ENCODE measurements at places on chromosomes 7 and 10.

DNA sequence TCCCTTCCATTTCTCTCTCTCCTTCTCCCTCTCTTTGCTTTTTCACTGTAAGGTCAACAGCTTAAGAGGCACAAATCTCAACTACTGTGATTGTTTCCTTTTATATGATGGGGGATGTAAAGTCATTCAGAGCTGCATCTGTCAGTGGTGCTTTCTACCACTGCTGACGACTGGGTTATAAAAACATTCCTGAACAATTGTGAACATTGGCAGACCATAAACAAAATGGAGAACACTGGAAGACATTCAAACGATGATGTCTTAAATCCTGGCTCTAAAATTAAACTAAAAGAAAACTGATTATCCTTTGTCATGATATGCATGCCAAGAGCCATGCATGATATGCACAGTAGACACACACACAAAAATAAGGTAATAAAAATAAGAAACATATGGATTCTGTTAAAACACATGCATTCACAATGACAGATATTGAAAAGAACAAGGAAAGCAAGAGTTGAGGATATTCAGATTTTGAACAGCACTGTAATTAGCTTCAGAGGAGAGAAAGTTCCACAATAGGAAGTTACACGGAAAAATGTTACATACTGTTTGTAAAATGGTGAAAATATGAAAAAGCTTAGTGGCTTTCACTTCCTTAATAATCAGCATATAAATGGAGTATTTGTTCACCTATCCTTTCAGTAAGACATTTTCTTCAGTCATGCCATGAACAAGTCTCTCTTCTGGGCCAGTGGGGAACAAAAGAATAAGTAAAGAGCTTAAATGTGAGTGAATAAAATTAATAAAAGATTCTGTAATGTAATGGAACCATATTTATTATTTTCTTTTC lies 89.2 kb downstream of the RNLS start:
- ATAC-seq = no peak

DNA sequence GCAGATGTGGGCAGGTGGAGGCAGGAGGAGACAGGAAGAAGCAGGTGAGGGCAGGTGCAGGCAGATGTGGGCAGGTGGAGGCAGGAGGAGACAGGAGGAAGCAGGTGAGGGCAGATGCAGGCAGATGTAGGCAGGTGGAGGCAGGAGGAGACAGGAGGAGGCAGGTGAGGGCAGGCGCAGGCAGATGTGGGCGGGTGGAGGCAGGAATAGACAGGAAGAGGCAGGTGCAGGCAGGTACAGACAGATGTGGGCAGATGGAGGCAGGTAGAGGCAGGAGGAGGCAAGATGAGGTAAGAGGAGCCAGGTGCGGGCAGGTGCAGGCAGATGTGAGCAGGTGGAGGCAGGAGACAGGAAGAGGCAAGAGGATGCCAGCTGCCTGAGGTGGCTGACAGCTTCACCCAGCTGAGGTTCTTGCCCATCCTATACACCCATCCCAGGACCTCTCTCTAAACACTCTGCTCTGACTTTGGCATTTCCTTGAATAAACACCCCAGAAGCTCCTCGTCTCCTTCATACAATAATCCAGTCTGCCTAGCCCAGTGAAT lies 33.0 kb downstream of the PTPRE start:
- ATAC-seq = no peak

DNA sequence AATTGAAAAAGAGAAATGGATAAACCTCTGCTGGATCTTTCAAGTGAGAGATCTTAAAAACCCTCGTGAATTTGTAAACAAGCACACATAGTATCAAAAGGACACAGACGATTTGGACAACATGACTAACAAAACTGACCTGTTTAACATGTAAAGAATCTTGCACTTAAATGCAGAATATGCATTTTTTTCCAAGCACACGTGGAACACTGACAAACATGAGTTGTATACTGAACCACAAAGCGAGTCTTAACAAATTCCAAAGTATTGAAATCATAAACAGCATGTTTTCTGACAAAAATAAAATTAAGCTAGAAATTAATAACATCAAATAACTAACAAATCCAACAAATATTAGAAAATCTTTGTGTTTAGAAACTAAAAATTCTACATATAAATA lies 65.0 kb upstream of the ZNF746 start:
- ATAC-seq = no peak

DNA sequence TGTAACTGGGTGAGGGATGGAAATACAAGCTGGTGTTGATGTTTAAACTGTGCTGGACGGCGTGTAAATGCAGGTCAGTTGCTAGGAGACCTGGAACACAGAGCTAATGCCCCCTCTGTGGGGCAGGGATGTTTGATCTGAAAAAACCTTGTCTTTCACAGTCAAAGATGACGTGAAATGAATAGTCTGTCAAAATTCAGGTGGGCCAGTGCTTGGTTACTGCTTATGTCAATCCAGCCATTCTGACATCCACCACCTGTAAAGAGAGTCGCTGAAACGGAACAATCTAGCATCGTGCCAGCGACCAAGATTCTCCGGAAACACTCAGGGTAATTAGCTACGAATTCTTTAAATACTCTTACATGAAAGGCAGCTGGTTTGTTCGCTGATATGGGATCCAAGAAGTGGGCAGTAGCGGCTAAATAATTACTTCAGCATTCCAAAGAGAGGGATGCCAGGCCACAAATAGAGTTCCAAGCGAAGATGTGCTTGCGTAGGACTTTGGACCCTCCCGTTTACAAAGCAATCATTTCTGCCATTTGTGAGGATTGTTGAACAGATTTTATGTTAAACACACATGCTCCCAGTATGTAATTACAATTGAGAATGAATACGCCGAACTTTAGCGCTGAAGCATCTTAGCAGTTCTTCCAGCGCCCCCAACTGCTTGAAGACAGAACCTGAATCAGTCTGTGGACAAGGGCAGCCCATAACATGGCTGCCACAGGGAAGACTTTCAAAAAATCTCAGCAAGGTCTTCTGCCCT lies 7.3 kb upstream of the ASB4 start:
- ATAC-seq = no peak

GRCh38 chr10:62182595-62182994 lies 86.0 kb downstream of the RTKN2 start:
- ATAC-seq = no peak

GRCh38 chr10:33460505-33461294 lies 126.2 kb upstream of the NRP1 start:
- no peak for ATAC-seq

GRCh38 chr10:125037145-125037877 lies 95.4 kb downstream of the ZRANB1 start:
- ATAC-seq = no peak

DNA sequence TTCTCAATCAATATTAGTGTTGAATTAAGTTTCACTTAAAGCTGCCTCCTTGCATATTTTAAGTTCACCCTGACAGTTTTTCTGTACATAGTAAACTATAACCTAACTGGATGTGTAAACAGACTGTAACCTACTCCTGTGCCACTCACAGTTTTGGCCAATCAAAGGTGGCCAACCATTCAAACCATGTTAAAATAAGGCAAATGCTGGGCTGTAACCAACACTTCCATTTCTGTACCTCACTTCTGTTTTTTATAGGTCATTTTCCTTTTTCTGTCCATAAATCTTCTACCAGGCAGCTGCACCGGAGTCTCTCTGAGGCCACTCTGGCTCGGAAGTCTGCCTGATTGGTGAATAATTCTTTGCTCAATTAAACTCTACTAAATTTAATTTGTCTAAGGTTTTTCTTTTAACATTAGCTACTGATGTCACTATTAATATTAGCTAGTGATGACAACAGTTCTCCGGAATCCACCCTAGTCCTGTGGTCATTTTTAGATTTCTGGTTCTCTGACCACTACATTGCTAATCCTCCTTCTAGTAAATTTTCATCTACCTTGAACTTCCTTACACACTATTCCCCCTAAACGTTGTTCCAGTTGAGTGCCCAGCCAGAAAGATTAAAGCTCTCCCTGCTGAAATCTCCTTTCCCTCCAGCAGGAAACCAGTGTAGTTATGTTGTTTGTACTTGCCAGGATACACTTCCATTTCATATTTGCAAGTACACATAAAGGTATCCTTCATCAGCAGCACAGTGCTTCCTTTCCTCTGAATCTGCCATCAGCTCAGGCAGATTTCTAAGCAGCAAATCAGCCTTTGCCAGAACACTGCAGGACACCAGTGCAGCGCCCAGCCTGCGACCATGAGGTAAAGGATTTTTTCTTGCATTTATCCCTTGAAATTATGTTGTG lies 18.6 kb upstream of the IFIT2 start:
- ATAC-seq = no peak

- peak; percentile 51 for ATAC-seq
These were observed 92.8 kb downstream of the CHN2 start for GRCh38 chr7:29287366-29287765.

DNA sequence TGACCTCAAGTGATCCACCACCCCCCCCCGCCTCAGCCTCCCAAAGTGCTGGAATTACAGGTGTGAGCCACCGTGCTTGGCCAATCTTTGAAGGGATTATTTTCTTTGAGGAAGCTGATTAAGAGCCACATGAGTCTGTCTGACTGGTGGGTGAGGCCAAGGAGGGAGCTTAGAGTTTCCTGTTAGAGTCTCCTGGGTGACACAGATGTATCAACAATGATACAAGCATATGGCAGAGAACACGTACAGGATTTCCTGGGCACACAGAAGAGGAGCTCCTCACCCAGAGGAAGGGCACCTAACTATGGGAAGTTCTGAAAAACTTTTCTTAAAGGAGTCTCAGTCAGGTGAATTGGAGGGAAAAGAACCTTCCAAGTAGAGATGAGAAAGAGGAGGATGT lies 69.4 kb downstream of the GOLGA7B start:
- ATAC-seq = peak; percentile 41

GRCh38 chr7:7104314-7104698 lies 78.0 kb upstream of the C1GALT1 start:
- ATAC-seq = no peak

DNA sequence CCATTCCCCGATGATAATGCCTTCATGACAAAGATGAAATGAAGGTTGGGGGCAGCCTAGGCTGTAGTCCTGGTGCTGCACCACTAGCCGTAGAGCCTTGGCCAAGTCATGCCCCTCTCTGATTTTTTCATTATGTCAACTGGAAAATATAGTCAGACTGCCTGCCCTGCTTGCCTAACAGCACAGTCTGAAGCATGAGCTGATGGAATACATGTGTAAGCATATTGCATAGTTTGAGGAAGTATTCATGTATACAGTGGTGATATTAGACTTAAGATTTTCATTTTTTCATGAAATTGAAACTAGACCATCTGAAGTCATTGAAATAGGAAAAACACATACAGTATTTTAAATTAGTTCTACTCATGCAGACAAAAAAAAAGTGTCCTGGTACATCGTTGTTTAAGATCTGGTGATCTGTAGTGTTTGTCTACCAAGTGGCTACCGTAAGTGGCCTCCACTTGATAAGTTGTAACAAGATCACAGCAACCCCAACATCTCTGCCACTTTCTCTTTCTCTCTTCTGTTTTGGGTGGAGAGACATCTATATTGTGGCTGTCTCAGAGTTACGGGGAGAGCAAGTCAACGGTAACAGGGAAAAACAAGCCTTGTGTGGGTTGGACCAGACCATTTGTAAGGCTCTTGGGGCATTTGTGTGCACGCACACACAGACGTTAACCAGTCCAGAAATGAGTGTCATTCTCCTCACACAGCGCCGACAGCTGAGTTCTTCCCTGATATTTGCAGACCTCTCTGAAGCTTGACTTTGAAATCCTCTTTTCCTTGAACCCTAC lies 716.6 kb upstream of the GALNT17 start:
- no peak for ATAC-seq

DNA sequence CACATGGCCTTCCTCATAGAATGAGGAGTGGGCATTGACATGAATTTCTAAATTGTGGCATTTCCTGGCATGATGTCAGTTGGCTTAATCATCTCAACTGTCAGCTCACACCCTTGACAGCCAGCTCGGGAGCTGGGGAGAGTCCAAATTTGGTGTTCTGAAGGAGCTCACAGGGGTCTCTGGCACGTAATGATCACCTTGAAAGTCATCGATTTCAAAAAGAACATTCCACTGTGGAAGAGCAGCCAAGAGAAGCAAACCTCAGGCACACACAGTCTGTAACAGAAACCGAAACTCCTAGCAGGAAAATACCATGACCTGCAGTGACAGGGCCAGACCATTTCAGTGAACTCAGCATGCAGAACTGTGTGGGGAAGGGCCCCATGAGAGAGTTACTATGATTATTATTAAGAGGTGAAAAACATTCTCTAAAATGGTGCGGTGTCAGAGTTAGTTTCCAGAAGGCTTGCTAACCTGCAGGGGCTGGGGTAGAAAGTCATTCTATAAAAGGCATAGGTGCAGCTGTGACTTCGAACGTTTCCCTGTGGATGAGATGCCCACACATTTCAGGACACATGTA lies 26.4 kb upstream of the KLF6 start:
- ATAC-seq = peak; percentile 53

GRCh38 chr7:2256306-2257045 lies 14.4 kb downstream of the NUDT1 start:
- ATAC-seq = no peak

DNA sequence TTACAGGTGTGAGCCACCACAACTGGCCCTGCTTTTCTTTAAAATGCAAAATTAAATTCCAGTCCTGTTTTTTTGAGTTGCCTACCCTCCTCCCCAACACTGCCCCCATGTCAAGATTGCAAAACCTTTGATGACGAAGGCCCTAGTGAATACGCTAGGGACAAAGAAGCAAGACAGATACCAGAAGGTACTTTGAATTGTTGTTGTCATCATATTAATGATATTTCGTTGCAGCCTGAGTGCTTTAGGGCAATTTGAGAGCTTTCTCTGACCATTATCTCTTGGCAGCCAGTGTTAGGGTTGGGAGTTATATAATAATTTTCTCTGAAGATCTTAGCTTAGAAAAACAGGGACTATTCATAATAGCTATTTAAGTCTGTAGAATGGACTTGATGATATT lies 7.1 kb downstream of the CCSER2 start:
- ATAC-seq = no peak

DNA sequence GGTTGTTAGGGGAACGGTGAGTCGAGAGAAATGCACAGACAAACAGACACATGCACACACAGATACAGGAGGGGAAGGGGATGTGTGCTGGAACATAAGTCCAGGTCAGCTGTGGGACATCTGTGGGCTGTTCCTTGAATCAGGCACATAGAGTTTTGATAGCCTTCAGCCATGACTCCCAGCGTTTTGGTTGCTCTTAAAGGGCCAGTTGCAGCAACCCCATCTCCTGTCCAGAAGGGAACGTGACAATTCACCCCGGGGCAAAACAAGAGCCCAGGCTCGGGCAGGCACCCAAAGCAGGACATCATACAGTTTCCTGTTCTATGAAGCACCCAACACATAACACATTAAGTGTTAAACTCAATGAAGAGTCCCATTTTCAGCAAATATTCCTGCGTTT lies 9.6 kb downstream of the INSYN2A start:
- no peak for ATAC-seq

- ATAC-seq = no peak
These were observed 11.4 kb downstream of the ZSWIM8 start for GRCh38 chr10:73796766-73797165.

- ATAC-seq = no peak
These were observed 899.3 kb downstream of the SORCS3 start for GRCh38 chr10:105540381-105540780.
